Endothelial cell (in vitro differentiated cells): ENCODE measurements at places on chromosomes 2 and 18.

- no peak for DNase-seq
Observed at GRCh38 chr18:52679354-52679753, 339.4 kb downstream of the DCC start.

DNA sequence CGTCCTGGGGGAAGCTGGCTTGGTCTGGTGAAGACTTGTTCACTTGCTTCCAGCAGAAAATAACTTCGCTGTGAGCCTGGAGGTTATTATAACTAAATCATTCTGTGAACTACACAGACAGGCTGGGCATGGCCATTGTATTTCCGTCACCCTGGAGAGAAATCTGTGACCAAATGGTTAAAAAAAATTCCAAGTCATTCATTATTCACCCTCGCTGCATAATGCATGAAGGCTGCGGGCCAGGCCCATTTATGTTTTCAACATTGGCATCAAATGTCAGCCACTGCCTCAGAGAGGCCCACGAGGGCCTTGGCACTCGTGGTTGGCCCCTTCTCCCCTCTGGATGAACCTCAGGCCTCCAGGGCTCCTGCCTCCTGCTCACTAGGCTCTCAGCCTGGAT lies 57.7 kb downstream of the RRM2 start:
- DNase-seq, result no peak

DNA sequence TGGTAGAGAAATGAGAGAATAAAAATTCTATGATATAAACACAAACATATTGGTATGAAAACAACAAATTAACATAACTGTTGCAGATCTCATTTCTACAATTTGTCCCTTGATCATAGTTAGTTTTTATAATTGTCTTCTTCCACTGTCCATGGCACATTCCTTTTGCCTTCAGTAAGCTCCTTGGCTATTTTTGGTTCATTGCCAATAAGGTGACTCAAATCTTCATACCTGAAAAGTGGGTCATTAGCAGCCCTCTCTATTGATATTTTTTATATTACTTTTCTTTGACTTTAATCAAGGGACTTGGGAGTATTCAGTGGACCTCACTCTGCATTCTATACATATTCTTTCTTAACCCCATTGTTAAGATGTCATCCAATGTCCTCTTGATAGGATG lies 552.9 kb downstream of the TDRD15 start:
- no peak for DNase-seq

DNA sequence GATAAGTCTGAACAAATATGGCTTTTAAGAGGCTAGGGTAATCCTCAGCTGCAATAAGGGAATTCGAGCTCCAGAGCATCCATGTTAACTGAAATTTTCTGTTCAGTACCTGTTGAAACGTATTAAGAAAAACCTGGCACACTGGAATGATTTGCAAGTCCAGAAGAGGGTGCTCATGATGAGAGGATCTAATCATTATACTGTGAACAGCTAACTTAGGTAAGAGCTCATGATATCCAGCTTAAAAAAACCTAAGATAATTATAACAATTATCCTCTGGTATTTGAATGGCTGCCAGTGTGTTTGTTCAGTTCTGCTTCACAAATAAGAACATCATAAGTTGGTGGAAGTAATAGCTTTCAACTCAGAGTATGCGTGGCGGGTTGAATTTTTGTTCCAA lies 1118.3 kb upstream of the DDX18 start:
- DNase-seq, result no peak

DNA sequence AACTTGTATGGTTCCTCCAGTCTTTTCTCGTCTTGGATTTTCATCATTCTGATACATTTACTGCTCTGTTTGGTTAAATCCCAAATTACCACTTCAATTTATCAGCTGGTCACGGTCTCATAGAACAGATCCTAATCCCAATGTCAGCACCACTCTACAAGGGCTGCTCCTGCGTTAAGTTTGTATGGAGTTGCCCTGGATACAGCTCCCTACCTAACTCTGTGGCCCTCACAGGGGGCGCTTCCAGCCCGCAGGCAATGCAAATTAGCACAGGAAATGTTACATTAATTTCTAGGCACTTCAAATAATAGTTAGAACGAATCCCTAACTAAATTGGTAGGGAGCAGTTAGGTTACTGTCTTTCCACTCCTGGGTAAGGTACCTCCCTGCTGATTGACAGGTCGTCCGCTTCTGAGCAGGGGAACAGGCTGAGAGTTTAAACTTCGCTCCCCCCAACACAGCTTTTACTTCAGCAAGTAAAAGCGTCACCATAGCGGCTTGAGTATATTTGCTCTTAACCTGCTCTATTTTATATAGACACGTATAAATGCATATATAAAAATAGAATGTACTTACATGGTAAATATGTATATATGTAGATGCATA lies 238.5 kb upstream of the FANCL start:
- DNase-seq, result no peak

DNA sequence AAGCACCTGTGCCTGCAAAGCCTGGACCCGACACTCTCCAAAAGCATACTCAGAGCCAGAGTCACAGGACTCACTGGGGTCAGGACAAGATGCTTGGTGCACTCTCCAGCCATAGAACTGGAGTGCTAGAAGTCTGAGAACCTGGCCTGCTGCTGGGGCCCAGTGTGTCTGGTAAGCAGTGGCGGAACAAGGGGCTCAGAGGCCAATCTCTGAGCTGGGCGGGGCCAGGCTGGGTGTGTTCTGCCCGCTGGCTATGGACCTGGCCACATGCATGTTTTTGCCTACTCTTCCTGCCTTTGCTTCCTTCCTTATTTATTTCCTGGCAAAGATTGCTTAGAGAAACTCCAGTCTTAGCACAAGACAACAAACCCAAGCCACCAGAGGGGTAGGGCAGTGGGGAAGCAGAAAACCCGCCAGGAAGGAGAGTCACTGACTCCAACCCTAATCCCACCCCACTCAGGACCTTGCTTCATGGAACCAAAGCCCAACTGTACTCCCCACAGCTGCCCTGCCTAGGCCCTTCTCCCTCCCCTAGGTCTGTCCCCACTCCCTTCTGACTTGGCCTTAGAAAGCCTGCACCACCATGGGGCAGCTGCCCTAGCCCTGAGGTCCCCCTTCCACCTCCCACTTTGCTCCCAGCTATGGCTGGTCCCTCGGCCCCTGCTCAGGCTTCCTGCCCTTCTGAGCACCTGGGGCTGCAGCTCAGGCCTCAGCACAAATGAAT lies 315.5 kb downstream of the CELF4 start:
- no peak for DNase-seq

DNA sequence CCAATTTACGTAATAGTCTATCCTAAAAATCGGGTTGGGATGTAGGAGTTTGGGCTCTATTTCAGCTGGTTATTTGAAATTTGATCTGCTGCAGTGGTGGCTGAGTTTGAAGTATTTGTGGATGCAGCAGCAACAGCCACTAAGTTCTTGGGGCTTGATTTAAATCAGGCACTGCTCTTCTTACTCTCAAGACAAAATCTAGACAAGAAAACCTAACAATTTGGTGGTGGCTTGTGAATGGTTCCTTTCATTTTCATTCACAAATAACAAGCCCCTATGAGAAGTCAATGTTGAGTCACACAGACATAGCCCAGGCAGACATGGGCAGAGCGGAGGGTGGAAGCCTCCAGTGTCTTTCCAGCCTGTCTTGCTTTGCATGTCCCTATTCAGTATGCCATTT lies 199.3 kb downstream of the LTBP1 start:
- no peak for DNase-seq

- no peak for DNase-seq
Observed at GRCh38 chr18:76750269-76750668, 72.1 kb upstream of the ZNF236 start.
